ENCODE measurements at places on chromosomes 3 and 15.

DNA sequence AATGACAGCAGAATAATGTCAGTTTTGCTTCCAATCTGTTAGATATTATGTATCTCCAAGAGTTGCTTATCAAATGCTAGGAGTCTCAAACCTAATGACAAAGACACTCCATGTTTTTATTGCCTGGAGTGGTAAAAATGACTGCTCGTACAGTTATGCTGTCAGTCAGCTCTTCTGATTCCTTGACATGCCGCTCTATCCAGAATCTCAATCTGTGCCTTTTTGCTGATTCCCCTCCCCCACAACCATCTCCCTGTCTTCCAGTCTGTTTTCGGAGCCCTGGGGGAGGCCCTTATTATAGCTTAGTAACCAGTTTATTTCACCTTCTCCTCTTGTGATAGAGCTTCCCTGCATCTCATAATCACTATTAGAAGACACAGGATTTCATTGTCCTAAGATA is 2.6 kb downstream of the MKRN2 start:
- DNase-seq, result no peak

- no peak for DNase-seq
These were observed 62.2 kb downstream of the CASR start for GRCh38 chr3:122245513-122246174.

DNA sequence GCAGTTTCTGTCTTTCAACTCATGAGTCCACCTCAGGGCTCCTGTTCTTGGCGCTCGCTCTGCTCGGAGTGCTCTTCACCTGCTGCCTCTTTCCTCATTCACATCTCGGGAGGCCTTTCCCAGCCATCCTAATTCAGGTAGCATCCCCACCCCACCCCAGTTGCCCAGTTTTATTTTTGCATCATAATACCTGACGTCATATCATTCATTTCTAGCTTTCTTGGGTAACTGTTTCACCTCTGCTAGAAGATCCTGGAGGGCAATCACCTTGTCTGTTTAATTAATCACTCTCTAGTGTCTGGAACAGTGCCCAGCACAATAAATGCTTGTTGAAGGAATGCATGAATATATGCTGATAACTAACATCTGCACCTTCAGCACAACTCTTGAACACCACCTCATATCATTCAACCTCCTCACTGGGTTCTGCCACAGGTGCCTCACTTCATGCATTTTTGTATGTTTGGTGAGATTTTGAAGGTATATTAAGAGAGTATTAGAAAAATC is 7.6 kb downstream of the NUSAP1 start:
- no peak for DNase-seq

GRCh38 chr3:28564211-28564610 is 215.6 kb upstream of the AZI2 start:
- no peak for DNase-seq

GRCh38 chr3:148642214-148642613 is 55.5 kb upstream of the AGTR1 start:
- no peak for DNase-seq

GRCh38 chr15:65998486-65998885 is 129.2 kb downstream of the RAB11A start:
- DNase-seq, result no peak

DNA sequence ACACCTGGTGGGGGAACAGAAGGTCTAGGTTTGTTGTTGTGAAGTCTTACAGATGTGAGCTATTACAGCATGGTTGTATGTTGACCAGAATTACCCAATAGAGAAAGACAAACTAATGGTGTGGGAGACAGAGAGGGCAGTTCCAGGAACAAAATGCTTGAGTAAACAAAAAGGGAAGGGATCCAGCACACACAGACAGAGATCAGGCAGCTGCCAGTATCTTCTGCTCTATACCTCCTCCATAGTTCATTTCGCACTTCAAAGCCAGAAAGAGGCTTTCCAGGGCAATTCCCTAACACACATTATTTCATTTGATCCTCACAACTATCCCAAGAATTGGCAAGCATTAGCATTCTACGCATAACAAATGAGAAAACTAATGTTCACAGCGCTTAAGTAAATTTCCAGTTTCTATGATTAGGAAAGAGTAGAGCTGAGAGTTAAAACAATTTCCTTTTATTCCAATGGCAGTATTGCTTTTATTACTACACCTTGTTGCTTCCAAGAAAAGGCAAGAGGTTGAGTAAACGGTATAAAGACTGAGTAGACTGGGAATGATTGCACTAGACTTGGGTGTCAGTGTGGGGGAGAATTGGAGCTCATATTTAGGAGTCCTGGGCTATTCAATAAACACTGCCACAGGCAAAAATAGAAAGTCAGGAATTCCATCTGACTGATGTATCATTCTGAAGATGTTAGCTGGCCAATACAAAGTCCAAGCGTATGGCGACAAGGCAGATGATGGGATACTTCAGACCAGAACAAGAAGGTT is 39.7 kb upstream of the ZNF280D start:
- DNase-seq, result no peak

- no peak for DNase-seq
These were observed 34.1 kb downstream of the SHC4 start for GRCh38 chr15:48929661-48930060.

DNA sequence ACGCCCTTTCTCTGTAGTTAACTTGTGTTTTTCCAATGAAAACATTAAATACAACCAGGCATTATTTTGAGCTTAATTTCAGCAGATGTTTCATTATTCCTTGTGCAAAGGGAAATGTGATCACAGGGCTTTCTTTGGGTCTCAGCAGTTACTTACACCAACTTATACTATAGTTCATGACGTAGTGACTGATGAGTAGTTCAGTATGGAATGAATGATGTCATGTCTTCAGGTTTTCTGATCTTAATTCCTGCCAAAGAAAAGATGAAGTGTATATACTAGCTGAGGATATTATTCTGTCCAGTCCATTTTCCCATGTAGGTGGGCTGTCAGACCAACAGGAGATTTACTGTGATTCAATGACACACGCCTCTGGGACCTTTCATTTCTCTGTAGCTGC is 61.3 kb downstream of the MYRIP start:
- no peak for DNase-seq
